NCI-H1930 (cell line): ENCODE measurements at places on chromosomes 5 and 9.

- no peak for DNase-seq
These were observed 27.6 kb downstream of the ACTL7A start for GRCh38 chr9:108889649-108890067.

DNA sequence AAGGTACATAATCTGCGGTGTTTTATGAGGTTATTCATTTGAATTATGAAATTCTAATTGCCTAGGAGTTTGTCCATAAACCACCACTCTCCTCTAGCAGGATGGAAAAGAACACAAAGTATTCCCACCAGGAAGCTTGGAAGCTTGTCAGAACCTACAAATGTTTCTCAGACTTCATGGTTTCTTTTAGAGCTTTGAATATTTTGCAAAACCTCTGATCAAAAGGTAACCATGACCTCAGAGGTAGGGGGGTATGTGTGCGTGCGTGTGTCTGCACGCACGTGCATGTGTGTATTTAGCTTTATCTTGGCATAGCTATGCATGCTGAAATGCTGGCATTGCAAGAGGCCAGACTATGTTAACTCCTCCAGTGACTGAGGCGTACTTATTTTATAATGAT, 847.0 kb downstream of the TLE1 start:
- no peak for DNase-seq

- no peak for DNase-seq
These were observed 15.4 kb downstream of the STXBP1 start for GRCh38 chr9:127627494-127627855.

DNA sequence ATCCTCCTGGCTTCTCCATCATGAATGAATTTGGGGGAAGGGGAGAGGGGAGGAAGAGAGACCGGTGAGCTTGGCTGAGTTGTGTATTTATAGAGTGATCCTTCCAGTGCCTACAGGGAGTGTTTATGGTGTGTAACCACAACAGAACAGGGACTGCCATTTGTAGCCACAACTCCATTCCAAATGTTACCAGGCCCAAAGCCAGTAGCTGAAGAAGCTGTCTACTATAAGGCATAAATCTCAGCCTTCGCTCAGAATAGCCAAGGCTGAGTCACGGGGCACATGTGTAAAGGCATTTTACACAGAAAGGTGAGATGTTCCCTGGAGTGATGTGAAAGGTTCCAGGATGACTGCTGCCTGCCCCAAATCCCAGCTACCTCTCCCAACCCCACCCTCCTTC, 2.5 kb downstream of the TMEM252 start:
- DNase-seq: no peak

- peak; percentile 31 for DNase-seq
These were observed at the start of gene PIP5K1B for GRCh38 chr9:68704814-68705530. Gene PIP5K1B, plus strand, starts transcription at chr9:68705240. Its CDS starts 117,375 bp downstream, at chr9:68822615.

GRCh38 chr5:153780876-153781705, 257.6 kb downstream of the FAM114A2 start:
- no peak for DNase-seq

- DNase-seq: no peak
These were observed 13.6 kb downstream of the TICAM2 start for GRCh38 chr5:115588640-115589039.

DNA sequence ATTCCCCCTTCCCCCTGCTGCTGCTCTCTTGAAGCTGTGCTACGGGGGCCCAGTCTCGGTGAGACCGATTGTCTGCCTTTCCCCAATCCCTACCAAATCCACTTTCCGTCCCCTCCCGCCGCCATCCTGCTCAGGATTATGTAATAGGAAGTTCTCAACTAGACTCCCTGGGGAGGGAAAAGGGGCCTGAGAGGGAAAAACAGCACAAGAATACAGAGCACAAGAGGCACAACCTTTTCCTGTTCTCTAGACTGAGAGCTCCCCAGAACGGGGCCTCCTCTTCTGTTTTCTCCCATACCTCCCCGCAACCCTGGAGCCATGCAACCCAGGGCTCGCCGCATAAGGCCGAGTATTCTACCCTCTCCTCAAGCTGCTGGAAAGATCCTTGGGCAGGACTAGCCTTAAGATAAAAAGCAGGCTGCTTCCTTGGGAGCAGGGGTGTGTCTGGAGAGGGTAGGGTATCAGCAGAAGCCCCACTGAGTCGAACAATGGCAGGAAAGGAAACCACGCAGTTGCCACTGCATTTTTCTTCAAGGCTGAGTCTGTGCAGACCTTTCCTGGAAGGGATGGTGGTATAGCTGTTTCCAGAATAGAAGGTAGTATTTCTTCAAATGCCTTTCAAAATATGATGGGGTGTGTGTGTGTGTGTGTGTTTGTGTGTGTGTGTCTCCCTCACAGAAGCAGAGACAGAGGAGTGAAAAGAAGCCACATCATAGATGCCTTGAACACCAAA, 12.9 kb downstream of the MYORG start:
- no peak for DNase-seq

- DNase-seq: no peak
These were observed 1.3 kb upstream of the NRARP start for GRCh38 chr9:137303151-137303892.

- no peak for DNase-seq
These were observed 40.8 kb upstream of the SLCO6A1 start for GRCh38 chr5:102539562-102539961.

- no peak for DNase-seq
These were observed 99.9 kb downstream of the PRR16 start for GRCh38 chr5:120564013-120564412.

DNA sequence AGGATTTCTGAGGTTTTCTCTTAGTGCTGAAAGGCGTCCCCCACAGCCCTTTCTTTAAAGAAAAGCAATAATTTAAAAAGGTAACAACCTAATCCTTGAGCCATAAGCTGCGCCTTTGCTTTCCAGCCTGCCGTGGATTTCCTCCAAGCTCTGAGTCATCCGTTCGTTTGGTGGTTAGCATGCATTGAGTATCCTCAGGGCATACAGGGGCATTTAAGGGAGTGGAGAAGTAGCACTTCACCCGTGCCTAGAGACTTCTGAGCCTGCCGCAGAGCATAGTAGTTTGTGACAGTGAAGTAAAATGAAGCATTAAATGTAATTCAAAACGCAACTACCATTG, 892 bp upstream of the TNC start:
- DNase-seq: no peak

- DNase-seq: no peak
These were observed 61.8 kb downstream of the CYFIP2 start for GRCh38 chr5:157327771-157328170.

DNA sequence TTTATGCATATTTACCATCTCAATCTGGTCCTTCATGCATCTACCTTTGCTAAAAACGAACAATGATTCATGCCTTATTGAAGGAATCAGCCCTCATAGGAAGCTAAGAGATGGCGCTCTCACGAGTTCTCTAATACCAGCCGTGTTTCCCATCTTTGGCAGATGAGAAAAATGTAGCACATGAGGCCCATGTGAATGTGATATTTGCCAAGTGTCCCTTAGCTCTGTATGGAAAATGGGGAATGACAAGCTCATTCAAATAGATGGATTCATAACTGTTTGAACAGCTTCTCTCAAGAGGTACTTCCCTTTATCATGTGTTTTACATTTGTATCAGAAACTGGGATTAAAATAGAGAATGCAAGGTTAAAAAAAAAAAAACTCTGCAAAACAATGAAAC, 66.1 kb downstream of the TTC39B start:
- DNase-seq: no peak

- DNase-seq: no peak
These were observed 287.1 kb downstream of the SLIT3 start for GRCh38 chr5:169013846-169014245.

GRCh38 chr9:116372081-116372673, 218.6 kb downstream of the PAPPA start:
- DNase-seq: no peak

GRCh38 chr9:127724012-127724411, 8.1 kb downstream of the TTC16 start:
- DNase-seq: no peak

GRCh38 chr5:56974241-56974640, 22.3 kb upstream of the MIER3 start:
- no peak for DNase-seq

DNA sequence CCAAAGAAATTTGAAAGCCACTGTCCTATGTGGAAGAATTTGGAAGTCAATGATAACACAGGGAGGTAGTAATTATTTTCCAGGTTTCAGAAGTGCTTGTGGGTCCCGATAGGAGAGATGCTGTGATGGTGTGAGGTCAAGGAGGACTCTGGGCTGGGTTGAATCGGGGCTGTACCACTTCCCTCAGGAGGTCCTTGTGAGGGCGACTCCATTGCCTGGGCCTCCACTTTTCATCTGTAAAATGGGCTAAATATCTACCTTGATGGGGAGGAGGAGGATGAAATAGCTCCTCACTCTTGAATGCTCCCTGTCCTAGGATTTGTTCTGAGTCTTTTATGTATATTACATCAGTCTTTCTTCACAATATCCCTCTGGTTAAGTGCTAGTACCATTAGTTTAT, 59.0 kb downstream of the ROPN1L start:
- DNase-seq: no peak

DNA sequence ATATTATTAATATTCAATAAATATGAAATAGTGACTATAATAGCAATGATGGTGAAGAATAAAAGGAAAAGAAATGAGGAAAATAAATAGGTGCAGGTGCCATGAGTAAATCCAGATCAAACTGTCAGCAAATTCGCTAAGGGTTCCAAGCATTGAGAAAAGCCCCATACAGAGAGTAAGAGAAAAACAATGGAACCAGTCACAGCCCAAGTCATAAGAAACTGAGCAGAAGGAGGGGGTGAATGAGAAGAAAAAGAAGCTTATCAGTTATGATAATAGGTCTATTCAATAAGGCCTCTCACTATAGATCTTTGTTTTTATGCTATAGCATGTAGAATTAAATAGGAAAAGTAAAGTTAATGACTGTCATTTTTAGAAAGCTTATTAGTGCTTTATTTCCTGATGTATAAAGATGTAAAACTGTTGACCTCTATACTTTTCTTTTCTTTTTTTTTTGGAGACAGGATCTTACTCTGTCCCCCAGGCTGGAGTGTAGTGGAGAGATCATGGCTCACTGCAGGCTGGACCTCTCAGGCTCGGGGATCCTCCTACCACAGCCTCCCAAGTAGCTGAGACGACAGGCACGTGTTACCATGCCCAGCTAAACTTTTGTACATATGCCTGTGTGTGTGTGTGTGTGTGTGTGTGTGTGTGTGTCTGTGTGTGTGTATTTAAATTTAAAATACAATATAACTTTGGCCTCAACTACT, 72.4 kb downstream of the FYB1 start:
- DNase-seq: no peak

DNA sequence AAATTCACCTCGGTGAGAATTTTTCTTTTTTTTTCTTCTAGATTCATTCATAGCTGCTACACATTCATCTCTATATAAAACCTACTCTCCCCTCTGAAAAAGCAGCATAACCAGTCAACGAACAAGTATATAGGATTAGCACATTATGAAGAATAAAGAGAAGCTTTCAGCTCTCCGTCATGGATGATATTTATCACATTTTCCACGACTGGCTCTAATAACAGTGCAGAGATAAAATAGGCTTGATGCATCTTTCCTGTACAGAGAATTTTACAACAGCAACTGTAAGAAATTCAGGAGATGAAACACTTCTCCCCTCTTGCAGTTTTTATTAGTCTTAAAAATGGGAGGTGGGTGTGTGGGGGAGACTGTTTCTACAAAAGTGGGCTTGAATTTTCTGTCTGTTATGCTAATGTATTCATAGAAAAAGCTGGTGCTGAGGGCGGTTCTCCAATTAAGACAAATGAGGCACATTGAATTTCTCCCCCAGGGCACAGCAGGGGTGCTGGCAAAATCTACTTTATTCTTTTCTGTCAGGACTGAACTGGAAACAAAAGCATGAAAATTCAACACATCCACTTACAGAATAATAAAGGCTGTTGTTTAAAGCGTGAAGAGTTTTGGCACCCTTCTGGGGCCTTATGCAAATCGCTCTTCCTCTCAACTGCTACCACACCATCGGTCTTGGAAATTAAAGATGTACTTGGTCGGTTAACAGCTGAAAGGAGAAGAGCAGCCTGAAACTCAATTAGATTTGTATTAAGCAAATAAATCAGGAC, 233.9 kb upstream of the ZNF608 start:
- no peak for DNase-seq

- no peak for DNase-seq
These were observed 17.6 kb upstream of the SLIT3 start for GRCh38 chr5:169318556-169318955.

- no peak for DNase-seq
These were observed 32.2 kb upstream of the STRBP start for GRCh38 chr9:123300554-123300953.

- DNase-seq: no peak
These were observed 51.6 kb downstream of the ADAM19 start for GRCh38 chr5:157523976-157524375.

- DNase-seq: no peak
These were observed 12.4 kb upstream of the ARAP3 start for GRCh38 chr5:141694479-141694878.

DNA sequence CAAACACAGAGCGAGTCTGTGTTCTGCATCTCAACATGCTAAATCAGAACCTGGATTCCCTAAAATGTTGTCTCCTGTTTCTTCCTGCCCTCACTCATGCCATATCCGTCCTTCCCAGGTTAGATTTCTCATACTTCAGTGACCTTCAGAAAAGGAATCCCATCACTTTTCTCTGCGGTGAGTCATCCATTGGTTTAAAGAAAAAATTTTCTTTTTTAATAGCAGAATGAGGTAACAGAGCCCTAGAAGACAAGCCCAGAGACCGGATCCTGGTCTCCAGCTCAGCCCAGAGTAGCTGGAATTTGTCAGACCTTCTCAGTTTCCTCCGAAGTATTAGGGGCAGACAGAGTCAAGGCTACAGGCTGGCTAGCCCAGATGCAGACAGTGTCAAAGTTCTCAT, 143.2 kb upstream of the DMRT1 start:
- no peak for DNase-seq

GRCh38 chr5:124341066-124341858, 405.2 kb downstream of the ZNF608 start:
- DNase-seq: no peak

GRCh38 chr9:120612218-120612617, 32.3 kb upstream of the CDK5RAP2 start:
- no peak for DNase-seq

DNA sequence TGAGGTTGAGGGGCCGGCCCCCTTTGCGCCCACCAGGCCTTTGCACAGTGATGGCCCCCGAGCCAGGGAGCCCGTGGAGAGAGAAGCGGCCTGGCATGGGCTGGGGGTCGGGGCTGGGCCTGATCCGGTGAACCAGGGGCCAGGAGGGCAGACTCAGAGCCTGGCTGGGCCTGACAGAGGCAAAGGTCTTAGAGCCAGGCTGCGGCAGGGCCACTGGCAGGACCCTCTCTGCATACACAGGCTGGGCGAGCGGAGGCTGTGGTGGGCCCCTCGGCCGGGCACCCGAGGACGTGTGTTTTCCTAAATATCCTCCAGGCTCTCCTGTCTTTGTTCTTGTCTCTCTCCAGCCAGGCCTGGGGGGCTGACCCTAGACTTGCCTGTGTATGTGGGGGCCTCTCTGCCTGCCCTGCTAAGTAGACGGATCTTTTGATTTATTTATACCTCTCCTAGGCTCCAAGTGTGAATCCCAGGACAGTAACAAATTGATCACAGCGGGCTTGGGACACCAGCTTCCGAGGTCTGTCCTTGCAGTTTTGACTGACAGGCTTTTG, 933 bp downstream of the NEK6 start:
- no peak for DNase-seq

GRCh38 chr9:91075279-91075678, 273.7 kb downstream of the SYK start:
- DNase-seq: no peak

- DNase-seq: no peak
These were observed 38.6 kb upstream of the KCNMB1 start for GRCh38 chr5:170427672-170428236.
